Endothelial cell of coronary artery (primary cell): ENCODE measurements at places on chromosomes 2 and 18. TPM values are rescaled to one million over a fixed set of nuclear protein-coding genes. Genes with fewer than 3 reads are reported as not detected.

Gene CD207
- under 0.01 TPM in 1 of 2 replicates, not detected in the other for total RNA-seq

Gene SELENOI
- total RNA-seq, result 13.5 and 14.0 TPM in 2 replicates

Gene MITD1
- 29.9 and 31.6 TPM in 2 replicates for total RNA-seq

Gene INHA
- total RNA-seq, result 0.09 and 0.19 TPM in 2 replicates
